ENCODE measurements at places on chromosomes 12 and 14.

GRCh38 chr14:105351920-105352851 is 37.6 kb downstream of the PACS2 start:
- DNase-seq: no peak

- DNase-seq: no peak
Measured at GRCh38 chr14:50977863-50978528, 33.7 kb upstream of the PYGL start.

DNA sequence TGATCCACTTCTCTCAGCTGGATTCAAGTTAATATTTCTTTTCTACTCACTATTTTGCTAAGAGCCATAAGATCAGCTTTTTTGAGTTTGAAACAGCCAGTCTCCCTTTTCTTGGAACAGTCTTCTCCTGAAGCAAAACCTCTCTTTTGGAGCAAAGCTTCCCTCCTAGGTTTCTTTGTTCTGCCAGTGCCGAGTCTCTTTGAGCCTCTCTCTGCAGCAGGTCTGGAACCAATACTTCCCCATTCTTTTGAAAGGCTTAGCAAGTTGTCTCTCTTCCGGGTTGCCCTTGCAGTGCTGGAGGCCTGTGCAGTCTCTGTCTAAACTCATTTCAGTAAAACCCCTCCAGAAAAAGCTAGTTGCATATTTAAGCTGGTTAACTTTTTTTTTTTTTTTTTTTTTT is 454.8 kb downstream of the NOVA1 start:
- DNase-seq: no peak

GRCh38 chr14:103692871-103693270 is 22.4 kb downstream of the XRCC3 start:
- DNase-seq: no peak

- DNase-seq: no peak
Measured at GRCh38 chr12:57657744-57658143, 24.7 kb upstream of the B4GALNT1 start.

DNA sequence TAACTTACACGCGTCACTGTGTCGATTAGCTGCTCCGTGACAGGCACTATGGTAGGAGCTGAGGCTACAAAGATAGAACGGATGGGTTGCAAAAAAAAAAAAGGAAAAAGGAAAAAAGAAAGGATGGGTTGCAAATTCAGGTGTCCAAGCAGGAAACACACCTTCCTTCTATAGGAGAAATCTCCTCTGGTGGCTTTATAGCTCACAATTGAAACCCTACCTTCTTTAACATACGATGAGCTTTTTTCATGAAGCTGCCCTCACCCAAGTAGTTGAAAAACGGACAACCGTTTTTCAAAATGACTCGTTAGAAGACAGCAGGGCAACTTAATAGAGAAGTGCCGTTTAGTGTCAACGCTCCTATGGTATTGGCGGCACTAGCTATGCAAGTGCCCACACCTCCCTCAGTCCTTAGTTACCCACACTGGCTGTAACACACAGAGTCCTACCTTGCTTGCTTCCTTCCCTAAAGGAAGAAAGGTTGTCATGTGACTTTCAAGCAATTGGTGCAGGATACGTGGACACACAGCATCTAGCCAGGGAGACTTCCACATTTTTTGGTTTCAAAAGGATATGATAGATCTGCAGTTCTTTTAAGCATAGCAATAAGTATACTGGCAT is 682 bp upstream of the TRIP11 start:
- no peak for DNase-seq

GRCh38 chr14:22888662-22889061 is 5.6 kb downstream of the REM2 start:
- no peak for DNase-seq

DNA sequence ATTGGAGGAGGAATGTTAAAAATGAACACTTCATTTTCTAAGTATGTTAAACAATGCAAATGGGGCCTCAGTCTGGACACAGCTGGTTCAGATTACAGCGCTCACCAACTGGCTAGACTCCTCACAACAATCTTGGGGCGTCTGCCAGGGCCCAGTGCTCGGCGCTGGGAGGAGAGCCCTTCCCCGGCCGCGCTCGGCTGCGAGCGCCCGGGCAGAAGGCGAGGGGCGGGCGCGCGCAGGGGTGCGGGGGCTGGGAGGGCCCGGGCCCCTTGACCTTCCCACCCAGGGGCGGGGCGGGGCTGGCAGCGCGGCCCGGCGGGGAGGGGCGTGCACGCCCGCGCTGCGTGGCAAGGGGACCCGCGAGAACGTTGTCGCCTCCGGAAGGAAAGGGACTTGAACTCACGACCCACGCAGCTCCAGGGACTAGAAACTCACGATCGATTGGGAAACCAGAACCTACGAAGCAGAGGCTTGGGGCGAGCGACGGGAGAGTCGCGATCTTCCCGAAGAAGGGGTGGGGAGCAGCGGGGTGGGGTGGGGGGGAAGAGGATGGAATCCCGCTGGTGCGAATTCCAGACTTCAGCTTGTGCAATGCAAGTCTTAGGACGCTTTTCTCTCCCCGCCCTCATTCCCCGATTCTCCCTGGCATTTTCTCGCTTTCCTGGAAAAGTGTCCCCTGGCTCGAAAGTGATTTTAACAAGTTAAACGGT is at the start of gene FBLN5:
Gene FBLN5, minus strand, starts transcription at position 220 of the 710 bp plus-strand sequence. CDS start 465 bp downstream, outside the sequence.
- no peak for DNase-seq

DNA sequence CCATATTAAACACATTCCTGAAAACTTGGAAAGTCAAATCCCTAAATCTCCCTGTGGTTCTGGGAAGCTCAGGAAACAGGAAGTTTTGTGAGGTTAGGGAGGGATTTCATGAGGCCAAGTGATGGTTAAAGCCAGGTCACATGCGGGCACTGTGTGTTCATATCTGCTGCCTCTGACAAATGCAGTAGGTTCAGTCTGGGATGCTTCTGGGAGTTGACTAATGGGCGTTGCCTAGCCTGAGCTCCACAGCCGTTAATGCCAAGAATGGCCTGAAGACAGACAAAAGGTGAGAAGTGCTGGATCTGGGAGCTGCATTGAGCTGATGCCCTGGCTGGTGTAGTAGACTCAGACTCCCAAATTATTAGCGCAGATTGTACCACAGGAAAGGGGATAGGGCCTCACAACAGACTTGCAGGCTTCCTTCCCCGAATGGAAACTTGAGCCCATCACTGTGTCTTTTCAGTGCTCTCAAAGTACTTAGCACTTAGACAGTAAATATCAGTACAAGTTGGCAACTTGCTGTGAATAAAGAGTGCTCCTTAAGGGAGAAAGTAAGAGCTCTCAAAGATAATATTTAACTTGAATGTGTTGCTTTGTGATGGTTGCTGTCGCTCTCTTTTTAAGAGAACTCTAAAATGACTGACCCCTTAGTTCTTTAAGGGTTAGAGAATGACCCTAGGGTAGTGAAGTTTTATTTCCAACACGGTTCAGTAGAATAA is 17.3 kb downstream of the GSG1 start:
- DNase-seq: no peak

DNA sequence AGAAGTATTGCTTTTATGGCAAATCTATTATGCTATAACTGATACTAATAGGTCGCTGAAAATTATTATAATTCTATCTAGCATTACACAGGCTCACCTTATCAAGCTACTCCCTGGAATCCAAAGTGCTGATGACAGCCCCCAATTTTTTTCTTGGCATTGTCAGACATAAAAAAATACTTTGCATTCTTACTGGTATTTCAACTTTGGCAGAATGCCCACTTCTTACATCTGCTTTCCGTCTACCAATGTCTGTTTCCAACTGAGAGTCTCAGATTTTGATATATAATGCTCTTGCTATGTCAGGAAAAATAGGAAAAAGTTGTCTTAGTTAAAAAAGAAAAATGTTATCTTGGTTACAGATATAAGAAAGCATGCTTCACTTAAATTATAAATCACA is 615.4 kb downstream of the C12orf50 start:
- DNase-seq: no peak

- DNase-seq: no peak
Measured at GRCh38 chr12:104788840-104789271, 169.2 kb downstream of the SLC41A2 start.

GRCh38 chr12:108784270-108784669 is 53.0 kb upstream of the CORO1C start:
- DNase-seq: no peak

DNA sequence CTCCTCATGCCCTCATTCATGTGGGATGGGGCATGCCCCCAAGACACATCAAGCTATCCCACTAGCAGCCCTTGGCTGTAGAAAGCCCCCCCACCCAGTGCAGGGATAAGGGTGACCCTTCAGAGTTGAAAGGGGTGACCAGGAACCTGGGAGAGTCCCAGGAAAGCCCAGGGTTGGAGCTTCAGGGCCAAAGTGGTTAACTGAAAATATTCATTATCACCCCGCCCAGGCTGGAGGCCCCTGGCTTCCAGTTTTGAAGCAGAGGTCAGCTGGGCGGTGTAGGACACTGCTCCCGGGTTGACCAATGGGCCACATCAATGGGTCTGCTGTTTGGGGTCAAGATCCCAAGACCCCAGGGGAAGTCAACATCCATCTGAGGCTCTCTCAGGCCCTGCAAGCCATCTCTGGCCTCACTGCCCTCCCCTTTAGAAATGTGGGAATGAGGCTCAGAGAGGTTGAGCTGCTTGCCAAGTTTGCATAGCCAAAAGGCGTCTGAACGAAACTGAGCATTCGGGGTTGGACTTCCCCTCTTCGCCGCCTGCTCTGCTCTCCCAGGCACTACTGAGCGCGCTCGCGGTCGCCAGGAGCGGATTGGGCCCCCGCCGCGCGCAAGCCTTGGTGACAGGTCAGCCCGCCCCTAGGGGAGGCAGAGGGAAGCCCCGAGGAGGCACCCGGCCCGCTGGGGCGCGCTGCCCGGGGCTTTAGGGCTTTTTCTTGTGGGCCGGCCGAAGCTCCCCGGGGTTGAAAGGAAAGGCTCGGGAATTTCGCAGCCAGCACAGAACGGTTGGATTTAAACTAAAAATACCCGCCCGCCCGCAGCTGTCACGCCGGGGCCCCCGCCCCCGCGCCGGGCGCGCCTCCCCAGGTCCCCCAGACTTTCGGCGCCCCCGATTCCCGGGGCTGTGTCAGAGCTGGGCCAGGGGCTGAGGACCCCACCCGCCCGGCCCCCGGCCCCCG is 576 bp downstream of the SYNE3 start:
- DNase-seq: no peak

DNA sequence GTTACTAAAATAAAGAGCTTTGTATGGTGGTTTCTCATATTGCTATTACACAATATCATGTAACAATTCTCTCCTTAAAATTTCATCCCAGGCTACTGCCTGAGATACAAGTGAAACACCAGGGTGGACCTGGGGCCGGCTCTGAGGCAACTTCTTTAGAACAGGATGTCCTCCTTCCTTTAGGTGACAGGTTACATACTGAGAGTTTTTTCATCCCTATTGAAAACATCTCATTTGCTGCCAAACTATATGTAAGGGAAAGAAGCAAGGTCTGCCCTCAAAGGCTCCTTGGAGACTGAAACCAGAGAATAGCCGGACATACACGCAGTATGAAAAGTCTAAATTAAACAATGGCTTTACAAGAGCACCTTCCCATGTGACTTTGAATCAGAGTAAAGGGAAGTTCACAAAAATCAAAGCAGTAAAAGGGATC is 139.9 kb downstream of the DUSP6 start:
- no peak for DNase-seq

GRCh38 chr14:100835548-100836310 is 9.8 kb downstream of the MEG3 start:
- DNase-seq: no peak

DNA sequence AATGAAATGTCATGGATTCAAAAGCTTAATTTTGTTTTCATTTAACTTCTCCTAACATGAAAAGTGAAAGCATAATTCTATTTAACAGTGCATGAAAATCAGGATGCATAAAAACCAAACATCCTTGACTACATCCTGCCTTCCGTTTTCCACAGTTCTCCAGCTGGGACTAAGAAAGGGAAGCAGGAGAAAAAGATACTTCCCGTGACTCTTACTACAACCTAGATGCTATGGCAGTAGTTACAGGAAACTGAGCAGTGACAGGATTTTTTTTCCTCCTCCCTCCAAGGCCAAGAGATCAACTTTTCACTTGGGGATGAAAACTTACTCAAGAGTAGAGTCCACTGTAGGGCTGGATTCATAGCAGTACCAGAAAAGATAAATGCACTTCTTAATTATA is 2.6 kb downstream of the EXOC5 start:
- no peak for DNase-seq

GRCh38 chr12:3200032-3200617 is 122.9 kb downstream of the TSPAN9 start:
- no peak for DNase-seq

GRCh38 chr14:103858063-103858781 is 10.8 kb upstream of the PPP1R13B start:
- DNase-seq: no peak

DNA sequence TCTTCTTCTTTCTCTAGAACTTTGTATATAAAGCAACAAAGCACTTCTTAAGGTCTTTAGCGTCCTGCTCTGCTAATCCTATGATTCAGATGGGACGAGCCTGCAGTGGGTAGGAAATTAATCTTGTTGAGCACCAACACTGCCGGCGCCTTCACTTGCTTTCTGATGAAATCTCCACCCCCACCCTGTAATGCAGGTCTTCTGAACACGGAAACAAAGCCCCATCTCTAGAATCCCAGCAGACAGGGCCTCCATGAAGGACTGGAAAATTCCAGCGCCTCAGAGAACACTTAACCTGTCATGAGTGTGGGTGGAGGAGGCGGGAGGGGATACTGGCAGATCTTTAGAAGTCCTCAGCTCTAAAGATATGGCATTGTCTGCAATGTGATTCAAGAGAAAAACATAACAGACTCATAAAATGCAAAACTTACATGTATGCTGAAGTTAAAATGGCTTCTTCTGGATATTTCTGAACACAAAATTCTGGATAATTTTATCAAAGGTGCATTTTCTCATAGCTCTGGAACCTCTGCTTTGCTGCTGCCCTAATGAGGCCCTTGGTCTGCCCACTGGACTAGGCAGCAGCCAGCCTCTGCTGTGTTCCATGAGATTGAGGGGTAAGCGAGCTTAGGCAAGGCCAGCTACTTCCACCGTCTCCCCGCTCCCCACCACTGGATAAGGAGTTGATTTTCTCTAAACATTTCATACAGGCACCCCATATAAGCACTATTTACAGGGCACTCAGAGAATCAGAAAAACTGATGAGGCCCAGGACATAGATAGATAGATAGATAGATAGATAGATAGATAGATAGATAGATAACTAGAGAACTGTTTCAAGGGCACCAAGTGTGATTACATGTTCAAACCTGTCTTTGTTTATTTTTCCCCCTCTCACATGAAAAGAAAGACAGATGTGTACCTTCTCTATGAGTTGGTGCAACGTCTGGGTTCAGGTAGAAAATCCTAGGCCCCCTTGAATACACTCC is 43.1 kb downstream of the ZFP36L1 start:
- DNase-seq: no peak

- DNase-seq: no peak
Measured at GRCh38 chr12:107361970-107362369, 268.6 kb upstream of the CRY1 start.

DNA sequence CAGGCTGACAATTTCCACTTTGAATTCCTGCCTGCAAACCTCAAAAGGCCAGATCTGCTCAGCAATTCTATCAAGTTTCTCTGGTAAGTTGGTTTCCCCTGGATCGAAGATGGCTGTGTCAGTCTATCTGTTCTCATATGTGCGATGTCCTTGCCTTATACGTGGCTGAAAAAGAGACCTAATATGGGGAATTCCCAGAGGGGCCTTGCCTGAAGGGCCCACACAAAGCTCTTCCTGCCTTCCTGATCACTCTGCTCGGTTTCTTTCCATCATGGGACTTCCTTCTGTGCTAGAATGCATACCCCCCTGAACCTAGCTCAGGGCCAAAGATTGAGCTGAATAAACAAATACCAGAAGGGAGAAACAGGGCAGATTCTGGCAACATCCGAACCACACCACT is 13.2 kb downstream of the TCL1B start:
- no peak for DNase-seq

- DNase-seq: no peak
Measured at GRCh38 chr12:117832459-117833457, 136.0 kb downstream of the KSR2 start.
